ENCODE measurements at places on chromosomes 12 and 14. TPM values are rescaled to one million over a fixed set of nuclear protein-coding genes. Genes with fewer than 3 reads are reported as not detected.

The C14orf132 gene
- polyA plus RNA-seq: 29.5 TPM

The WBP11 gene
- 85.8 TPM for polyA plus RNA-seq

The NOP9 gene
- polyA plus RNA-seq: 21.3 TPM

The SSPN gene
- polyA plus RNA-seq: 14.0 TPM

Measured in right lung (tissue), 10 donors.